ENCODE measurements at places on chromosomes 7 and 10.
A peak's percentile ranks its signal among the peaks of the same experiment; 100 is the strongest.

GRCh38 chr7:125391921-125392320 is 462.3 kb upstream of the POT1 start:
- no peak for DNase-seq

GRCh38 chr7:99668541-99668940 is 11.3 kb downstream of the CYP3A5 start:
- no peak for DNase-seq

- DNase-seq: no peak
Measured at GRCh38 chr10:677750-678661, 11.5 kb downstream of the DIP2C start.

- no peak for DNase-seq
Measured at GRCh38 chr10:59376846-59377245, 14.5 kb upstream of the FAM13C start.

DNA sequence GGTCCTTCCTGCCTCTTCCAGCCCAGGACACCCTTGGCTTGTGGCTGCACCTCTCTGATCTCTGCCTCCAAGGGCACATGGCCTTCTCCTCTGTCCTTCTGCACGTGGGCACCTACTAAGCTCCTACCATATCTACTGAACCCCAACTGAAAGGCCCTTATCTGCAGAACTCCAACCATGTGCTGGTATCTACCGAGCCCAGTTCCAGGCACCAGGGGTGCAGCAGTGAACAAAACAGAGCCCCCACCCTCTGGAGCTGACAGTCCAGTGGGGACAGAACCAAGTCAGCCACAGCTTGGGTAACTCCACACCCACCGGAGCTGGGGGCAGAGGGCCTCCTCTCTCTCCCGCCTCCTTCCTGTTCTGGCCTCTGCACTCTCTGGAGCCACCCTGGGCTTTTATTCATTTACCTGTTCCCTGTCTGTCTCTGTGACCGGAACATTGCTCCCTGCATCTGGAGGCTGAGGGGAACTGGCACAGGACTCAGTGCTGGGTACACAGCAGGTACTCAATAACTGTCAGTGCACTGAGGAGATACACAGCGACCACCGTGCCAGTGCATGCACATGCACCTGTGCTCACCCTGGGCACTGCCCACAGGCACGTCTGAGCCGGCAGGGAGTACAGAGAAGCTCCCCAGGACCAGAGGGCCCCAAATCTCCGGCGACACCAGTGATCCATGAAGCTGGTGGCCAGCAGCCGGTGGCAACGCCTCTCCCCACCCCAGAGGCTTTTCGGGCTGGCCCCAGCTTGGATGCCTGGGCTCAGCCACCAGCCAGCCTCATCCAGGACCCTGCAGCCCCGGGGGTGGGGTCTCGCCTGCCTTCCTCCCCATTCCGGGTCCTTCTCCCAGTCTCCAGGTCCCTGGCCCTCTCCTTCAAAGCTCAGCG is 2.0 kb downstream of the MICALL2 start:
- no peak for DNase-seq

DNA sequence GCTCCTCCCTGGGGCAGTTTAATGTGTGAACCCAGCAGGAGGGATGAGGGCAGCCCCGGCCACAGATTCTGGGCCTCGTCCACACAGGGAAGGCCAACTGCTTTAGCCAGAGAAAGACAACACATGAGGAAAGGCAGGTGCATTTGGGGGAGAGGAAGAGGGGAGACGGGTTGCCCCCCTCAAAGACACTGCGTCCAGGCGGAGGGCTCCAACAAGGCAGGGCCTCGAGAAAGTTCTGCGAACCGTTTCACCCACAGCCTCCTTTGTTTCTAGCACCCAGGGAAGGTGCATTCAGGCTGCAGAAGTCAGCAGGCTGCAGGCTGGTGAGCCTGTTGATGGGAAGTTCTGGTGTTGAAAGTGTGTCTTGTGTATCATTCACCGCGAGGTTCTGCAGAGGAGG is 10.1 kb downstream of the FOXL3 start:
- no peak for DNase-seq

- peak; percentile 73 for DNase-seq
Measured at GRCh38 chr7:22093001-22093400, 147.3 kb upstream of the CDCA7L start.

DNA sequence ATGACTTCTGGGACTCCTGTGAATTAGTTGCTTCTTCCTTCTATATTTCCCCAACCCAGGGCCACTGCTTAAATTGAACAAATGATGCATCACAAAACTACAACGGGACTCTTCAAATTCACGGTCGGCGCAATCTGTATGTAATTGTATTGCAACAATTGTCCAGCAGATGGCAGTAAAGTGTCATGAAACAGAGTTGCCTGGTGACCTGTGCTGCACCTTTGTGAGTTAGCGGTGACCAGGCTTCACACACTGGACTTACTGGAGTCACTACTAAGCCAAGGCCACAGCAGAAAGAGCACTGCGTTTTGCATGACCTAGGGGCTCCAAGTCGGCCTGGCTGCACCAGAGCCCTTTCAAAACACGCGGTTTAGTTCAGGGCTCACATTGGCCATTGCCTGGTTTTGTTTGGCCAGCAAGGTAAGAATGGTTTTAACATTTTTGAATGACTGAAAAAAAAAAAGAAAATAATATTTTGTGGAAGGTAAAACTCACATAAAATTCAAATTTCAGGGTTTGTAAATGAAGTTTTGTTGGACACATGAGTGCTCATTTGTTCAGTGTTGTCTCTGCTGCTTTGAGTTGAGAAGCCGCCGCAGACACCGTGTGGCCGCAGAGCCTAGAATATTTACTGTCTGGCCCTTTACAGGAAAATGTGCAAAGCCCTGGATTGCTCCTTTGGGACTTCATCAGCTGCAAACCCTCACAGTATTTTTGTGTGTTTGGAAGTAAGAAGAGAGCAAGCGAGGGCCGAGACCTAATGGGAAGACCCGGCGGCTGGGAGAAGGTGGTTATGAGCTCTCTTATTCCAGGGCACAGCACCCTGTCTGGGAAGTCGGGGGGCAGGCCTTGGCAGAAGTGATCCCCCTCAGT is 23.2 kb upstream of the ZNF32 start:
- peak; percentile 67 for DNase-seq

GRCh38 chr7:80128918-80129317 is 5.7 kb upstream of the GNAI1 start:
- DNase-seq: no peak

Measured in AG10803 (cell line).